ENCODE measurements at places on chromosomes 7 and 10.

- no peak for DNase-seq
These were observed 35.9 kb upstream of the AP5Z1 start for GRCh38 chr7:4739528-4739992.

GRCh38 chr10:101571271-101571925, 16.7 kb downstream of the POLL start:
- no peak for DNase-seq

GRCh38 chr7:1091644-1092027, 3.7 kb downstream of the GPER1 start:
- no peak for DNase-seq

DNA sequence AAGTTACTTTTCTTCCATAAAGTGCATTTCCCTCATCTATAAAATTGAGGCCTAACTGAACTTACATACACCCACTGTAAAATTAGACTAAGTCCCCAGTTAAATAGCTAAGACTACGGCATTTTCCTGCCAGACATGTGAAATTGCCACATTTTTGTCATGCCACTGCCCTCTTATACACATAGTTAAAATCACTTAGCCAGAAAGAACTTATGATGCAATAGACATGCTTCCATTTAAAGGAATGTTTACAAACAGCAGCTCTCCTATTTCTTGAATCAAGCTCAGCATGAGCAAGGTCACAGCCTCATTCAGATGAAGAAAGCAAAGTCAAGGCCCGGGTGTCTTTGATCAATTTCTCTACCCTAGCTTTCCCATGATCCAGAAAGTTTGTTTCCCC, 175.7 kb downstream of the LRRN3 start:
- DNase-seq = peak; percentile 82

DNA sequence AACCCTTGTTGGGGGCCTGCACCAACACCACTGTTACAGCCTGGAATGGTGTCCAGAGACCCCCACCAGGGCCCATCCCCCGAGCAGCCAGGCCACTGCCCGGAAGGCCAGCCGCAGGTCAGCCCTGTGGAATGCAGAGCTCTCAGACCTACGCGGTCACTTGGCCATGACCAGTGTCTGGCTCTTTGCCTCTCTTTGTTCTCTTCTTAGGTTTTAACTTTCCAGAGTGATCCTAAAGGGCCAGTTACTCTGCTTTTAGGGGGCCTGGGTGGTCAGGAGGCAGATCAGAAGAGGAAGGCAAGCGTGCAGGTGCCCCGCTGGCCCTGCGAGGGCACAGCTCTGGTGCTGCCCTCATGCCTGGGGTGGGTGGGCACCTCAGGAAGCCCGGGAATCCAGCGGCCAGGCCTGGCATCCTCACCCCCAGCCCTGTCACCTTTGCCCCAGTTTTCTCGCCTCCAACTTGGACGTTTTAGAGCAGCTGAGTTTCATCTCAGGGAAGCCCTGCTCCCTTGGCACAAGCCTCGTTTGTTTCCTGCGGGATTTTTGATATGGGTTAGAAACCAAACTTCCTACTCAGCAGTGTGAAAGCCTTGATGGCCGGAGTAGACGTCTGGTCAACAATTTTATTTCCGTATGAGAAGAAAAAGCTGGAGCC, 62.5 kb upstream of the CHST15 start:
- no peak for DNase-seq

GRCh38 chr10:76420725-76421124, 989.3 kb downstream of the LRMDA start:
- no peak for DNase-seq

DNA sequence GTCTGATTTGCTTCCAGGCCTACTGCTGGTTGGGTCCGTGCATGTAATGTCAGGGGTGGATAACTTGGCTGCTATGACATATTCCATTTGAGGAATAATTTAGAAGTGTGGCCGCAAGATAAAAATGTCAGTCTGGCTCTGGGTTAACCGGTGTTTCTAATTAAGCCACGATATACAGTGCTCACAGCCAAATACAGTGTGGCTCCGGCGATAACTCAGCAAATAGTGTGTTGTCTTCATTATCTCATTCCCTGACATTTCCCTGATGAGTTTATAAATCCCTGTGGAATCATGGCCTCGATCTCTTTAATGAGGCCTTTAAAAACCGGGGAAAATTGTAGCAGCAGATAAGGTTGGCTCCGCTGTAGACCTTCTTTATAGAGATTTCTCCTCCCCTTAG, 1125.0 kb downstream of the TYW1 start:
- no peak for DNase-seq

- DNase-seq = no peak
These were observed 424.4 kb downstream of the TCERG1L start for GRCh38 chr10:130887170-130887569.

GRCh38 chr10:75430000-75430763, 1.2 kb upstream of the LRMDA start:
- no peak for DNase-seq

GRCh38 chr10:29163746-29164145, 125.1 kb upstream of the LYZL1 start:
- no peak for DNase-seq

DNA sequence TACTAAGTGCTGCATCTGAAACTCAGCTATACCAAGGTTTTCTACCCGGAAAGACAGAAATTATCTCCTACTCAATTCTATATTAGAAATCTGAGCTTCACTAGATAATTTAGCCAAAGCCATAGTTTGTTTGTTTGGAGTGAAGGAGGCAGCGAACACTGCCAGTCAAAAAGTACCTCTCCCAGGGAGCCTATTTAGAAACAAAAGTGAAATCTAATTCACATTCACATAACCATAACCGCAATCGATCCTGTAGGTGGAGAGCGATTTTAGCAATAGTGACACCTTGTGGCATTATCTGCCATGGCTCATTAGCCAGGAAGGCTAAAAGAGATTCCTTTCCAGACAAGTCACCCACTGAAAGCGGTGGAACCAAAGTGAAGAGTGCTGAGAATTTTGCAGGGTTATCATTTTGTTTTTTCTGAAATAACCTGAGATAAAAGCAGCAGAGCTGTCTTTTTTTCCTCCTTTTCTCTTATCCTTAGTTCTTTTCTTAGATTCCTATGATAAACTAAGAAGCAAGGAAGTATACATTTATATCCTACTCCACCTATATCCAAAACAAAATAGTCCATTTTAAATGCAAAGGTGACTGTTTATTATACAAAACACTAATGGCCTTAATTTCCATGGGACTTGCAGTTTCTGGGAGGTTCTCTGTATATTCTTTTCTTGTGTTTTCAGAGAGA, 83.7 kb upstream of the BET1 start:
- DNase-seq = peak; percentile 21

DNA sequence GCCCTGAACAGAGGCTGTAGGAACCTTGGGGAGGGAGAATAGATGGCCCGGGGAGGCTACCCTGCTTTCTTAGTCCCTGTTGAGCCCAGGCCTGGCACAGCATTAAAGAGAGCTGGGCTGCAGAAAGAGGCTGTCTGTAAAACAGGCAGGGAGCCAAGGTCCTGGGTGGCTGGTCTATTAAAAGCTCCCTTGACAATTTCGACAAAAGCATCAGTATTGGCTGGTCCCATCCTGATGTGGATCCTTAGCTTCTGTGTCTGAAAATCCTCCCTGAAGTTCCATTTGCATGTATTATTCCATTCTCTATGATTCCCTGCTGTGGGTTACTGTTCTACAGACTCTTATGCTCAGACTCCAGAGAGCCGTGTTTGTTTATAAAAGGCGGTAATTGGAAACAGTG, 158.5 kb downstream of the GALNT17 start:
- DNase-seq = no peak

- no peak for DNase-seq
These were observed 64.2 kb downstream of the TAX1BP1 start for GRCh38 chr7:27804139-27804538.

GRCh38 chr10:61871487-61871886, 30.0 kb upstream of the ARID5B start:
- no peak for DNase-seq

DNA sequence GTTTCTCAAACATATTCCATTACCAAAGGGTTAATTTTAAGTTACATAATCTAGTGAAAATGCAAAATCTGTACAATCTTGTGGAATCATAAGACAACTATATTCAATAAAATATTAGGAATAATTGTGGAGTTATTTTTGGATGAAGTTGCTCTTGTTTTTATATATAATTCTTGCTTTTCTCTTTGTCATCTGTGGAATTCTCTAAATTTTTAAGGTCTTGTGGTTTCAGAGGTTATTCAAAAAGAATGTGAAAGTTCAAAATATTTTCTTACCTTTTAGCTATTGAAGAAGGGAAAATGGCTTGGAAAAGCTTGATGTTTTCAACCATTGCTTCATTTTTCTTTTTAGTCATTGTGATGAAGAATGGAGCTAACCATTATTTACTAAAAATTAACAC, 552.1 kb downstream of the TFEC start:
- DNase-seq = no peak

DNA sequence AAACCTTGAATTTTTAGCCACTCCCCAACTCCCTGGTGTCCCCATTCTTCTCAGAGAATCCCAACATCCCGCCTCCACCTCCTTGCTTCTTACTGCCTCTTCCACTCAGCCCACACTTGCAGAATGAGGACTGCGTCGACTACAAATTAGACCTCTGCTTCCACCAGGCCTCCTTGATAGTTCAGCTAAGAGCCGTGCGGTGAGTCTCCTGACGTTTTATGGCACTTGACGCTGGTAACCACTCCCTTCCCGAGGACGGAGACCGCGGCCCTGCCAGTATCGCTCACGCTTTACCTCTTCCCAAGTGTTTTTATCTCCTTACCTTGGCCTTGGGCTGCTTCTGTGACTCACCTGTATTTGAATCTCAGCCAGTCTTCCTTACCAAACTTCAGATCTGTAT, 31.1 kb downstream of the RBM17 start:
- DNase-seq = no peak

GRCh38 chr7:23276376-23276775, 22.8 kb upstream of the MALSU1 start:
- no peak for DNase-seq

- DNase-seq = no peak
These were observed 21.5 kb upstream of the ZNF800 start for GRCh38 chr7:127413962-127414361.
